ENCODE measurements at places on chromosomes 11 and 22. TPM values are rescaled to one million over a fixed set of nuclear protein-coding genes. Genes with fewer than 3 reads are reported as not detected.

The TESMIN gene
- total RNA-seq: not detected

The FADS1 gene
- 55.3 TPM for total RNA-seq

The OR5B21 gene
- total RNA-seq: not detected

The HBE1 gene
- 25.6 TPM for total RNA-seq

The PLEKHB1 gene
- total RNA-seq: 10.2 TPM

The OR52N4 gene
- total RNA-seq: not detected

The PKDREJ gene
- total RNA-seq: under 0.01 TPM

The TP53I11 gene
- total RNA-seq: 23.7 TPM

The DBX1 gene
- total RNA-seq: not detected

The ZNF408 gene
- total RNA-seq: 7.9 TPM

The MS4A6A gene
- total RNA-seq: not detected

The NOX4 gene
- total RNA-seq: not detected

The OR2AG2 gene
- not detected for total RNA-seq

The ANGPTL5 gene
- not detected for total RNA-seq

The C11orf68 gene
- total RNA-seq: 22.2 TPM

The SCN4B gene
- total RNA-seq: not detected

The HEPN1 gene
- total RNA-seq: not detected

The RFPL3 gene
- total RNA-seq: not detected

The UQCR10 gene
- total RNA-seq: 63.4 TPM

The SOX6 gene
- not detected for total RNA-seq

The BATF2 gene
- 0.59 TPM for total RNA-seq

The RASD2 gene
- 0.59 TPM for total RNA-seq

The TMEM121B gene
- total RNA-seq: 0.24 TPM

The SYT12 gene
- not detected for total RNA-seq

The SCN3B gene
- 0.05 TPM for total RNA-seq

The CHRM4 gene
- 5.5 TPM for total RNA-seq

The APBB1 gene
- 58.4 TPM for total RNA-seq

The GAL3ST1 gene
- total RNA-seq: 0.38 TPM

The GPR83 gene
- total RNA-seq: not detected

The GGT5 gene
- total RNA-seq: not detected

The MAJIN gene
- total RNA-seq: not detected

The BIRC3 gene
- total RNA-seq: 11.6 TPM

The PNPLA3 gene
- 2.0 TPM for total RNA-seq

The APOL1 gene
- 12.1 TPM for total RNA-seq

The LIF gene
- total RNA-seq: 25.4 TPM

The TEAD1 gene
- total RNA-seq: 92.5 TPM

The SORL1 gene
- 1.7 TPM for total RNA-seq
